ENCODE measurements at places on chromosomes 7 and 10. TPM values are rescaled to one million over a fixed set of nuclear protein-coding genes. Genes with fewer than 3 reads are reported as not detected.

SEM1 gene
- 39.3 TPM for total RNA-seq

ATOH7 gene
- not detected for total RNA-seq

MKLN1 gene
- 43.9 TPM for total RNA-seq

ADAP1 gene
- total RNA-seq: 25.8 TPM

BUD23 gene
- total RNA-seq: 66.3 TPM

RFC2 gene
- 17.0 TPM for total RNA-seq

CTAGE15 gene
- total RNA-seq: 0.29 TPM

DNA sequence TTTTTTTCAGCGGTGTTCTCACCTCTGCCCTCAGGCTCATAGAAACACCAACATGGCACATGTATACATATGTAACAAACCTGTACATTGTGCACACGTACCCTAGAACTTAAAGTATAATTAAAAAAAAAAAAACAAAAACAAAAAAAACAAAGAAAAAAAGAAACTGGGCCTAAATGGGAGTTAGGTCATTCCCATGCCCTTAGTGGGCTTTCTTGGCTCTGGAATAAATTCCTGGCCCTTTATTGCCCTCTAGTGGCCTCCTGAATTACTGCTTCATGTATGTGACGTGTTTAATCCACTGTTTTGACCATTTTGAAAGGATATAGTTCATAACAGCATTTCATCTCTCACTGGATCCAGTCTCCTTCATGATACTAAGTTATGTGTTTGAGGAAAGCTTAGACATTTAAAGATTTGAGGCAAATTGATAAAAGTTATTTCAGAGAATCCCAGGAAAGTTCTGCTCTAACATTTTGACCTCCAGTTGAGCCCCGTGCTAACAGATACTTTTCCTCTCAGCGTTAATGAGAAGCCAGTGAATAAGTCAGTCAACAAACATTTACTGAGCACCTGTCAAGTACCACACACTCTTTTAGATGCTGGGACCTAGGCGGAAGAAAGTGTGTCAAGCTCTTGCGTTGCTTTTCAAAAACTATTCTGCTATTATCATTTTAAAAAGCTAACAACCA lies 54.7 kb upstream of the SYPL1 start:
- H3K36me3 ChIP-seq: no peaks in the 10 kb centered on the region
- no peaks in the 10 kb centered on the region for H3K4me1 ChIP-seq
- H3K27me3 ChIP-seq: no peaks in the 10 kb centered on the region
- H3K4me3 ChIP-seq: no peak overlapping the region

DNA sequence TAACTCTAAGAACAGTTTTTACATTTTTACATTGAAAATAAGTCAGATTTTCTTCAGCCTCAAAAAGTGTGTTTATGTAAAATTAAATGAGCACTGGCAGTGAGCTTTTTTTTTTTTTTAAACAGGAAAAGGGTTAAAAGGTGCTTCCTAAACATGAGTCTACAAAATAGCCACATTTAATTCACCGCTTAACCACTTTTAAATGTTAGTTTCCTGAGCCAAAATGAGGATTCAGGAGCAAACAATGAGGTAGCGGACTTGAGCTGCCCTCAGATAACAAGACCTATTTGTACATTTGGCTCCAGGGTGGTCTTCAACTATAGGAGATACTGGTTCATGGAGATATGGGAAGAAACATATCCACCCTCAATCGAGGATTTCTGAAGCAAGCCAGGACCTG lies 22.8 kb downstream of the AKR1C3 start:
- no peak for DNase-seq
- no peaks in the 10 kb centered on the region for H3K27me3 ChIP-seq
- H3K27ac ChIP-seq: no peak overlapping the region
- no peaks in the 10 kb centered on the region for H3K4me1 ChIP-seq
- no peaks in the 10 kb centered on the region for H3K36me3 ChIP-seq

DNA sequence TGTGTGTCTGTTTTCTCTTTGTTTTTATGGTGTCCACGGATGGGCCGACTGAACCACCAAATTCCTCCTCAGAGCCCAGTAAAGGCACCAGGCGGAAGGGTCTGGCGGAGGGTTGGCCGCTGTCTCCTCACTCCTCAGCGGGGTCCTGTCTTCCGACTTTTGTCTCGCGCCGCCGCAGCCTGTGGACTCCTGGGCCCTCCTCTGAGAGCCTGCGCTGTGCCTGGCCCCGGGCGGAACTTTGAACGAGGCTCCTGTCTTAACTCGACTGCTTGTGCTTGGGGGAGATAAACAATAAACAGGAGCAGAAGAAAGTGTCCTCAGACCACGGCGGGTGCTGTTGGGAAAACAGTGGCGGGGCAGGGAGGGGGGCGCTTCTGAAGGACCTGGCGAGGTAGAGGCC lies 2.2 kb upstream of the FAM20C start:
- no peaks in the 10 kb centered on the region for H3K27me3 ChIP-seq
- H3K27ac ChIP-seq: no peak overlapping the region
- no peak for DNase-seq
- H3K4me1 ChIP-seq: peaks cover under 1% of the 10 kb centered on the region

DNA sequence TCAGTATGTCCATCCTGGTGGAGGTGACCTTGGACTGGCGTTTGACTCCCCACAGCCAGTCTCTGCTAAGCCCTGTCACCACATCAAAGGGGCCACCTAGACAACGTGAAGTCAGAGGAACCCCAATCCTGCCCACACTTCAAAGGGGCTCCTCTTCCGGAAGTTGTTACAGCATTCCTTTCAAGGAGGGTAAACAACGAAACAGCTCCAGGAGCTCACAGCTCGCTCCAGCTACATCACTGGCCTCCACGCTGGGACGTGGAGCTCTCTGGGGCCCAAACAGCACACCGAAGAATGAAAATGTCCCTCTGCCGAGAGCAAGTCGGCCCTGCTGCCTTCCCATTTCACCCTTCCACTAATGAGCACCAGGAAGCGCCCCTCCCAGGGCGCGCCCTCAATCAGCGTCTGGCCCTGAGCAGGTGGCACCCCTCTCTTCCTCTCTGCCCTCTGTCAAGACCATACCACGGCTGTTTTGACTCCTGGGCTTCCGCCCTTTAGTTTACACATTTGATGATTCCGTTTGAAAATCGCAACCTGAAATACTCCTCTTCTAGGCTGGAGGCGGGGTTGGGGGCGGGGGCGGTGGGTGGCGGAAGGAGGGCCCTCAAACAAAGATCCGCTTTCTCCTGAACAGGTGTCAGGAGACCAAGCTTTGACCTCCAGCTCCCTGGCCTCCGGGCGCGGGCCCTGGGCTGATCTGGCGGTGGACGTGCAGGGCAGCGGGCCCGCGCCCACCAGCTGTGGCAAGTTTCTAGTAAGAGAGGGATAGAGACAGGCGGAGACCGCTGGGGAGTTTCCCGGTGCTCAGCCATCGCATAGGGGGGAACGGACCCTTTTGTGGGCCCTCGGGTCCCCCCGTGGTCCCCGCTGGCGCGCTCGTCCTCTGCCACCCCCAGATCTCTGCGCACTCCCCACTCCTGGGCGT lies 53.1 kb upstream of the KDM7A start:
- DNase-seq: peak; percentile 85
- peak overlapping the region; percentile 76 for H3K27ac ChIP-seq
- no peaks in the 10 kb centered on the region for H3K36me3 ChIP-seq
- peak overlapping the region; percentile 54 for H3K4me3 ChIP-seq

GRCh38 chr7:115968596-115968995 lies 62.0 kb downstream of the TFEC start:
- no peaks in the 10 kb centered on the region for H3K4me1 ChIP-seq
- H3K36me3 ChIP-seq: no peaks in the 10 kb centered on the region
- no peaks in the 10 kb centered on the region for H3K27me3 ChIP-seq
- H3K4me3 ChIP-seq: no peak overlapping the region
- no peak overlapping the region for H3K27ac ChIP-seq

- no peaks in the 10 kb centered on the region for H3K36me3 ChIP-seq
- H3K27me3 ChIP-seq: no peaks in the 10 kb centered on the region
Measured at GRCh38 chr7:79719216-79719615, 265.7 kb upstream of the MAGI2 start.

DNA sequence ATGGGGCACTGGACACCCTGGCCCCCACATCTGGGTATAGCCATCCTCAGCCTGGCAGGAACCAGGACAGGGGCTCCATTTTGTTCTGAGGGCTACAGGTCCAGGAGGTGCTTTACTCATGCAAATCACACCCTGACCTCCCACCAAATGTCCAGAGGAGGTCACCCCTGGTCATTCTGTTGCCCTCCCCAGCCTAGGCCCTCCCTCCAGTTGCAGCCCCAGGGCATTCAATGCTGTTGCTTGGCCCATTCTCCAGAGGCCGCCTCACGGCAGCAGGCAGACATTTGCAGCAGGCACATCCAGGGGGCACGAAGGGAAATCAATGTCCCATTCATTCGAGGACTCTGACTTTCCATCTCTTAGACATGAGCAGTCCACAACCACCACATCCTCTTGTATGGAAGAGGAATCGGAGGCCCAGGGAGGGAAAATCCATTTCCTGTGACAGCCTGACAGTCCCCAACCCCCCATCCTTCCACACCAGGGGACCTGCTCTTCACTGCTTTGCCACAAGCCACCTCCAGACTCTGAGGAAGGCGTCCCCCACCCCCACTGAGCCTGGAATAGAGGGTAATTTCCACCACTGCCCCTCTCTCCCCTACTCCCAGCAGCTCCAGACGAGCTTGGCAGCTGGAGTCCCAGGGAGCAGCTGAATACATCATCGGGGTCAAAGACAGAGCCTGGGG lies 76.2 kb upstream of the UNC5B start:
- no peaks in the 10 kb centered on the region for H3K36me3 ChIP-seq
- DNase-seq: no peak
- H3K27ac ChIP-seq: no peak overlapping the region
- H3K4me3 ChIP-seq: no peak overlapping the region
- peaks cover 22% of the 10 kb centered on the region for H3K27me3 ChIP-seq

DNA sequence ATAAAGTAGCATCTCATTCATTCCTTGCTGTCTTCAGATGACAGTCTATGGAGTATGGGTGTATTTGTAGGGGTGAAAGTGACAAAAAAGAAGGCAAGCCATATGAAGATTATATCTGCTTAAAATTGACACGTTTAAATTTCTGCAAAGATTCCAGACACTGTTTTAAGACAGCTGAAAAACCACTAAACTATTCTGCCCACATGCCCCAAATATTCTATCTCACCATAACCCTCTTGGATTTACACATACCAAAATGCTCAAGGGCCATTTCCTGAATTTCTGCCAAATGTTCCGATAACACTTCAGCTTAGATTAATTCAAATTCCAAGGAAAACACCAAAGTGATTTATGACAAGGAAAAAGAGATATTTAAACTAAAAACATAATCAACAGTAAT lies 99.9 kb upstream of the IL6 start:
- H3K4me1 ChIP-seq: no peaks in the 10 kb centered on the region
- no peaks in the 10 kb centered on the region for H3K27me3 ChIP-seq
- H3K36me3 ChIP-seq: no peaks in the 10 kb centered on the region
- no peak overlapping the region for H3K27ac ChIP-seq
- DNase-seq: no peak

- no peaks in the 10 kb centered on the region for H3K4me1 ChIP-seq
- H3K36me3 ChIP-seq: no peaks in the 10 kb centered on the region
- no peak for DNase-seq
- H3K4me3 ChIP-seq: no peak overlapping the region
- H3K27me3 ChIP-seq: no peaks in the 10 kb centered on the region
Measured at GRCh38 chr10:127756264-127756663, 19.3 kb downstream of the FOXI2 start.

- H3K4me1 ChIP-seq: no peaks in the 10 kb centered on the region
- no peaks in the 10 kb centered on the region for H3K27me3 ChIP-seq
- no peak for DNase-seq
- no peak overlapping the region for H3K27ac ChIP-seq
- no peaks in the 10 kb centered on the region for H3K36me3 ChIP-seq
Measured at GRCh38 chr10:89556600-89556999, 21.2 kb upstream of the SLC16A12 start.
